ENCODE measurements at places on chromosomes 13 and 19.

DNA sequence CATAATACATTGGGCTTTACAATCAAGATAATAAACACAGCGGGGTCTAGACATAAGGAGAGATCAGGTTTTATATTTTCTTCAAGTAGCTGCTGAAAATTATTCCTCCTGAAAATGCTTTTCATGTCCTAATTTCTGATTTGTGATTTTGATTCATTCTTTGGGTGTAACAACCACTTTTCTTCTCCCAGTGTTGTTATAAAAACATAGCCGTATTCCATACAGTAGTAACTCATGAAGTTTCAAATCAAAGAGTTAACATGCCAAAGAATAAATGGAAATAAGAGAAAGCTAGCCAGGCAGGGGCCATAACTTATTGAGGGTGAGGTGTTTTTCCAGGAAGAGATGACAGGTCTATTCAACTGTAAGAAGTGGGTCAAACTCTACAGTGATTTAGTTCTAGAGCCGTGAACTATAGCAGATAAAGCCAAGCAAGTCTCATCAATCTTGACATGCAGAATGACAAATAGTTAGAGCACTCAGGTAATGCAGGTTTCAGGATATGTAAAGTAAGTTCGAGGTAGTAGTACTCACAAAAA is 934.4 kb upstream of the SLITRK1 start:
- DNase-seq = no peak

DNA sequence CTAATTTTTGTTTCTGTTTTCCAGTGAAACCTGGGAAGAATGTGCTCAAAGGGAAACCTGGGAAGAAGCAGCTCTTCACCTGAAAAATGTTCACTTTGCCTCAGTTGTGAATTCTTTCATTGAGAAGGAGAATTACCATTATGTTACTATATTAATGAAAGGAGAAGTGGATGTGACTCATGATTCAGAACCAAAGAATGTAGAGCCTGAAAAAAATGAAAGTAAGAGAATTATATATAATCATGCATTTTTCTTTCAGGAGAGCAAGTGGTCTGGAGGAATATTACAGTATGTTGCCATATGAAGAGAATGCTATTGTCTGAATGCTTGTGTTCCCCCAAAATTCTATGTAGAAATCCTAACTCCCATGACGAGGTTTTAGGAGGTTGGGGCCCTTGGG is 3.4 kb downstream of the NUDT15 start:
- no peak for DNase-seq

- no peak for DNase-seq
Observed at GRCh38 chr13:31674051-31674450, 65.3 kb upstream of the RXFP2 start.

DNA sequence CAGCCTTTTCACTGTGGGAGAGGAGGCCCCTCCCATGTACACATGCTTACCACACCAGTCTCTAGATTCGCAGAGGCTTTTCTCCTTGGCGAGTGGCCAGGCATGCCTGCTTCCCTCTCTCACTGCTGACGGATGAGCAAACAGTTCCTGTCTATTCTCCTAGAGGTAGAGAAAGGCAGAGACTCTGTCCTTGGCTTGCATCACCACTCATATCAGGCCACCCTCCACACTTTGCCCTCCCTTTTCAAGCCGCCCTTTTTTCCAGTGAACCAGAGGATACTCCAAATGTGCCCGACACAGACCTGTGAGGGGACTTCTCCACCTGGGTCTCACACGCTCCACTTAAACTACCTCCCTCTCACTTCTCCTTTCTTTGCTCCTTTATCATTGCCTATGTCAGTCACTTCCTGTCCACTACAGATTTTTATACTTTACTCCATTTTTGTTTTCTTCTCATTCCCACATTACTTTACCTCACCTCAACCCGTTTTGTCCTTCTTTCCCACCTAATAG is 284.6 kb downstream of the DNAJC15 start:
- DNase-seq = peak; percentile 80

DNA sequence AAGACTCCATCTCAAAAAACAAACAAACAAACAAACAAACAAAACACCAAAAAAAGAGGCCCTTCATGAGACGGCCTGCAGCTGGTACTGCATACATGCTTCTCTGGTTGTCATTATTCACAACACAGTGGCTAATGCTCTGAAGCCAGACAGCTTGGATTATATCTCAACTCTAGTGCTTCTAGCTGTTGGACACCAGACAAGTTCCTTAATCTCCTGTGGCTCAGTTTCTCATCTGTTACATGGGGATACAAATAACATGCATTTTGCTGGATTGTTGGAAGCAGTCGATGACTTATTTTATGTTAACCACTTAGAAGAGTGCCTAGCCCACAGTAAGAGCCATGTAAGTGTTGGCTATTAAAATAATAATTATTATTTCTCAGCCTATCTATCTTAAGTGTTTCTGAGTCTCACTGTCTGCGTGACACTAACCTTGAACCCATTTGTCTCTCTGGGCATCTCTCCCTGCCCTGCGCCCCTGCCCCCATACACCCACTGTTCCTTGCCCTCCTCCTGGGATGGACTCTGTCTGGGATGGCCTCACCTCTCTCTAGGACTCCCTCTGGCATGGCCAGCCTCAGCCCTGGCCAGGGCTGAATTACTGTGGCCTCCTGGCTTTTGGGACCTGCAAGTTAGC is 3.1 kb upstream of the JUNB start:
- DNase-seq = no peak

GRCh38 chr19:34246340-34246739 is 8.0 kb upstream of the GARRE1 start:
- no peak for DNase-seq

GRCh38 chr13:60463787-60464186 is 66.8 kb downstream of the TDRD3 start:
- DNase-seq = no peak

DNA sequence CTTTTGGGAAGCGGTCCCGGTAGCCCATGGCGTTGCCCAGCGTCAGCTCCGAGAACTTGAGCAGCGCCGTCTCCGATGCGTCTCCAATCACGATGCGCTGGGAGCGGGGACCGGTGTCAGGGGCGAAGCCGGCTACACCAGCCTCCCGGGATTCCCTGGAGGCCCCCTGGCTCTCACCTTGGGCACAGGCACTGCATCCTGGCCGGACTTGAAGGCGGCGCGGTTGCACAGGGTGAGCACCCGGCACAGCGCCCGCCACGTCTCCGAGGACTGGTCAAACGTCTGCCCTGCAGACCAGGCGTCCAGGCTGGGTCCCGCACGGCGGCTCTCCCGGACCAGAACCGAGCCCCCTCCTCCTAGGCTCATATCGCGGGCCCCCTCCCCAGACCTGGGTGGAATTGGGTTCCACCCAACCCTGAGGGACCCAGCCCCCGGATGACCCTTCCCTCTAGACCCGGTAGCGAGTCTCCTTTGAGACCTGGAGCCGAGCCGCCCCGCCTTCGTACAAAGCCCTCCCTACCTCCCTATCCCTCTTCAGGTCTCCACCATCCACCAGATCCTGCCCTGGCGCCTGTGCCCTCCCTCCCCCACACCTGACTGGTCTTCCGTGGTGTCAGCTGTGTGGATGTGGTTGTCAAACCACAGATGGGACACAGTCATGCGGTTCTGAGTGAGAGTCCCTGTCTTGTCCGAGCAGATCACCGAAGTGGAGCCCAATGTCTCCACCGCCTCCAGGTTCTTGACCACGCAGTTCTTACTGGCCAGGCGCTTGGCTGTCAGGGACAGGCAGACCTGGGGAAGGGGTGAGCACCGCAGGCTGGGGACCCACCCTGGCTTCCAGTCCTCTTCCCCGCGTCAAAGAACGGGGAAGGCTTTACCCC is 4.8 kb downstream of the ATP4A start:
- DNase-seq = no peak

DNA sequence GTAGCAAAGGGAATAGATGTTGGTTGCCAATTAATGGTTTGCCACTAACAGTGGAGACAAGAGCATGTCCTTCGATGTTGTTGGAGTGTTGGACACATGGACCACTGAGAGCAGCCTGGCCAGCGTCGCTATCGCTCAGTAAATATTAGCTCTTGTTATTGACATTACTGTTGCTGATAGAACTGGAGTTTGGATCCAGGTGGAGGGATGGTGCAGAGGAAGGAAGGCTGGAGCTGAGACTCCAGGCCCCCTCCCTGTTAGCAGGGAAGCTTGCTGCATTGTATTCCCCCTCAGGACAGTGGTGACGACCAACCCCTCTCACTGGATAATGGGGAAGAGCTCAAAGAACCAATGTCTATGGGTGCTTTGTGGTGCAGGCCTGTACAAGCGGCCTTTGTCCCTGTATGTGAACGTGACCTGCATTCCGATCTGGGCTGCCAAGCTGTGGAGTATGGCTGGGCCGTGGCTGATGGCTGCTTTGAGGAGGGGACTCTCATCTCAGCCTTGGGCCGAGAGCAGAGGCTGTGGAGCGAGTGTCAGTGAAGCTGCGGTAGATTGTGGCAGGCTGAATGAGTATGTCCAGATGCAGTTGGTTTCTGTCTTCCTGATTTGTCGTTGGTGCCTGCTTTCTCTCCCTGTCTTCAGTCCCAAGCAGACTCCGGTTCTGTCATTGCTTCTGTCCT is 7.0 kb downstream of the CLASRP start:
- DNase-seq = no peak

GRCh38 chr19:48873476-48874302 is 1.5 kb downstream of the PPP1R15A start:
- no peak for DNase-seq

DNA sequence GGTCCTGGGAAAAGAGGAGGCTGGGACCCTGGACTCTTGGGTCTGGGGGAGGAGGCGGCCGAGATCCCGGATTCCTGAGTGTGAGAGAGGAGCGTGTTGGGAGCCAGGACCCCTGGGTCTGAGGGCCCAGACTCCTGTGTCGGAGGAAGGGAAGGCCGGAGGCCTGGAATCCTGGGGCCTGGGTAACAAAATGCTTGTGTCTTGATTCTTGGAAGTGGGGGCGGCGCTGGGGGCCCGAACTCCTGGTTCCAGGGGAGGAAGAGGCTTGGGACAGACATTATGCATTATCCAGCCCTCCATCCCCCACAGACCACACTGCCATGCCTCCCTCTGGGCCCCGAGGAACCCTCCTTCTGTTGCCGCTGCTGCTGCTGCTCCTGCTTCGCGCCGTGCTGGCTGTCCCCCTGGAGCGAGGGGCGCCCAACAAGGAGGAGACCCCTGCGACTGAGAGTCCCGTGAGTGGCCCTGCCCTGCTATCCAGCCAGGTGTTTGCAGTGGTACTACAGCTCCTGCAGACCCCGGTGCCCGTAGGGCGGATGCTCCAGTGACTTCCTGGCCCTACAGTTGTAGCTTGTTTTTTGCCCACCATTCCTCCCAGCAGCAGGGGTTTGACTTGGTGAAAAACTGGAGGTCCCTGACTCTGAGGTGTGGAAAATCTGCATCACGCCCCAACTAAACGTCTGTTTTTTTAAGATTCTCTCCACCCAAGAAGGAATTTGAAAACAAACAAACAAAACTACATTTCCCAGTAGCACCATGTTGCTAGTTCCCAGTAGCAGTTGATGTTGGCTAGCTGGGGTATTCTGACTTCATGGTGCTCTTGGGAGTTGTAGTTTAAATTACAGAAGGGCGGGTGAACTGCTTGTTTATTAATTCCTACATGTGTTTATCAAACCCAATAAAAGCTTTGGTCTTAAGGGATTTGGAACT is 630 bp downstream of the NUCB1 start:
- DNase-seq = no peak

- DNase-seq = no peak
Observed at GRCh38 chr13:77386046-77386445, 59.2 kb upstream of the MYCBP2 start.

- DNase-seq = peak; percentile 42
Observed at GRCh38 chr13:52809310-52809769, 39.1 kb downstream of the PCDH8 start.

DNA sequence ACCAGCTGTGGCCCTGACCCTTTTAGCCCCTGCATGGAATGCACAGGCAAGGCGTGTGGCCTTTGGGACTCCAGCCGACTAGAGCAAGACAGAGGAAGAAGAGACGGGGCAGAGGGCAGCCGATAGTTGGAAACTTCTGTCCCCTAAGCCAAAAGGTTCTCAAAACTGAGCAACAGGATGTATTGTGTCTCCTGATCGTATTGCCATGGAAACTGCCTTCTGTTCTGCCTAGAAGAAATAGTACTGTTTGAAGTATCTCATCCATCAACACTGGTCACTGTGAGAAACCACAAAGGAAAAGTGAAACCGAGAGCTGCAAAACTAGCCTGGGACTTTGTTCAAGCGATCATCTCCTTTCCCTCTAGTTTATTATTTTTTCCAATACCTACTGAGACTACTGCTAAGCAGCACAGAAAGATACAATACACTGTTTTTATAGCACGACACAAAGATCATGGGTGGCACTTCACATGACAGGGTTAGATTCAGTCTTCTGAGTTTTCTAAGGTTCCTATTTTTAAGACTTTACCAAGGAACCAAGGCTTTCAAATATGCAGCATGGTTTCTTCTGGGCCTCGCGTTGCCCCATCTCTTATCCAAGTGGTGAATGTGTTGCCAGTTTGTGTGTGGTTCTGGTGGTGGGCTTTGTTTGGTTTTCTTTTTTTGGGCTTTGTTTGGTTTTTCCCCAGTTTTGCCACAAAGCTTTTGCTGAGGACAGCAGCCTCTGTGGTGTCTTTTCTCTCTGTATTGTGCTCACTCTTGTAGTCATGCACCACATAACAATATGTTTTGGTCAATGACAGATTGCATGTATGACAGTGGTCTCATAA is 49.3 kb upstream of the GPR183 start:
- DNase-seq = peak; percentile 34

DNA sequence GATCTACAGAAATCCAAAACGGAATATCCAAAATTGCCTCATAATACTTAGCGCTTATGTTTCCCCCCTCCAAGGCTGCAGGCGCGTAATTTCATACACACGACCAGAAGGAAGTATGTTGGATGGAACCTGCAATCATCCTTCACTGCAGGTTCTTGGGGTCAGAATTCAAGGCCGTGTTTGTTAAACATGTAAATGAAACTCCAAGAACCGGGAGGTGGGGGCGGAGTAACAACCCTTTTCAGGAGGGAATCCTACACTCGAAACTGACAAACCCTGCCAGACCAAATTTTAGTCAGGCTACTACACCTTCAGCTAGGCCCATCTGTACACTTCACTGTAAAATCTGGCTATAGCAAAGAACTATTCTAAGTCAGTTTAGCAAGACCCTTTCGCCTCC is 1.3 kb downstream of the ZNF607 start:
- no peak for DNase-seq

DNA sequence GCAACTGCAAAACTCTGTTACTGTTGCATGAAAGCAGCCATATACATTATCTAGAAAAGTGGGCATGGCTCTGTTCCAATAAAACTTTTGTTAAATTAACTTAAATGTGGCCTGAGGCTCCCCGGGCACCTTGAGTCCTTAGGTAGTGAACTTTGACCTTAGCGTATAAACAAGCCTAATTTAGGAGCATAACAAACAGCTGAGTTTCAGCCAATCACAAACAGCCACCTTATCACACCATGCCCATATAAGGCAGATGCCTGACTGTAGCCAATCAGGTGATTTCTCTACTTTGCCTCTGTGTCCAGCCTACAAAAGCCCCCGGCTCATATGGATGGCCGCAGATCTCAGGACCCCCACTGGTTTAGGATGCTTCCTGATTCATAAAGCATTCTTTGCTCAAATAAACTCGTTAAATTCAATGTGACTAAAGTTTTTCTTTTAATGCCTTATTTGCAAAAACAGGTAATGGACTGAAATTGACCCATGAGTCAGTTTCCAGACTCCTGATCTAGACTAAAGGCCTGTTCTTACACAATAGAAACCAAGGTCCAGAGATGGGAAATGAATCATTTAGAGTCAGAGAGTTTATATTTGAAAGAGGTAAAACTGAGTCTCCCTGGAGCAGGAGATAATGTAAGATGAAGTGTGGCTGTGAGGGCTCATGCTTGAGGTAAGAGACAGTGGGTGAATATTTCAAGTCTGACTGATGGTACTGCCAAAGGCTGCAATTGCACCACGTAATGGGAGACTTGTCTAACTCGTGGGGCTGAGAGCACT is 130.2 kb downstream of the FGF9 start:
- no peak for DNase-seq

GRCh38 chr13:98399756-98400155 is 177.2 kb downstream of the STK24 start:
- DNase-seq = no peak
